ENCODE measurements at places on chromosomes 6 and 20.
A peak's percentile ranks its signal among the peaks of the same experiment; 100 is the strongest.

- peak; percentile 17 for DNase-seq
Observed at GRCh38 chr6:167898673-167899311, 72.1 kb downstream of the AFDN start.

GRCh38 chr6:56806368-56806767 is 148.5 kb upstream of the BEND6 start:
- DNase-seq = no peak

DNA sequence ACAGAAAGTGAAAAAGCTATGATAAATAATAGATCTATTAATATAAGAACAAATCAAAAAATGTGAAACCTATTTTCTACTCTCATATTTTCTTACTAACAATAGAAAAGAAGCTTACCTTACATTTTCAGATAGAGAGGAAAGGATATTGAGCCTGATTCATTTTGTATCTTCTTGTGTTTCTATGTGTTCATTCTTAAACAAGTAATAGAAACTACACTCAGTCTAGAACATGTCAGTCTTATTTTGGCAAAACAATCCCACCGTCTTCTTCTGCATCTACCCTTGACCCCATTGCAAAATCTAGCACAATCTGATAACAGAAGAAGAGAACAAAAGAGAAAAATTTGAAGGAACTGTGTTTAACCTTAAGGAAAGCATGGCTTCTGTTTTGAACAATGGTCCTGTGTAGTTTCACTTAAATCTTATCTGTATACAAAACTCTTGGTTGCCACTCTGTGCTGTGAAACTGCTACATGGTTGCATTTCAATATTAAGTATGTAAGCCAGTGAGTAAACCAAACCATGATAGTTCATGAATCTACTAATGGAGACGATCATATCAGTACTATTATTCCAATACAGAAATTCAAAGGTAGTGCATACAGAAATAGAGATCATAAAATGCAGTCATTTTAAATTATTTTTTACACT is 69.5 kb upstream of the LGSN start:
- DNase-seq = no peak

GRCh38 chr6:111478749-111479148 is 4.3 kb downstream of the REV3L start:
- no peak for DNase-seq

DNA sequence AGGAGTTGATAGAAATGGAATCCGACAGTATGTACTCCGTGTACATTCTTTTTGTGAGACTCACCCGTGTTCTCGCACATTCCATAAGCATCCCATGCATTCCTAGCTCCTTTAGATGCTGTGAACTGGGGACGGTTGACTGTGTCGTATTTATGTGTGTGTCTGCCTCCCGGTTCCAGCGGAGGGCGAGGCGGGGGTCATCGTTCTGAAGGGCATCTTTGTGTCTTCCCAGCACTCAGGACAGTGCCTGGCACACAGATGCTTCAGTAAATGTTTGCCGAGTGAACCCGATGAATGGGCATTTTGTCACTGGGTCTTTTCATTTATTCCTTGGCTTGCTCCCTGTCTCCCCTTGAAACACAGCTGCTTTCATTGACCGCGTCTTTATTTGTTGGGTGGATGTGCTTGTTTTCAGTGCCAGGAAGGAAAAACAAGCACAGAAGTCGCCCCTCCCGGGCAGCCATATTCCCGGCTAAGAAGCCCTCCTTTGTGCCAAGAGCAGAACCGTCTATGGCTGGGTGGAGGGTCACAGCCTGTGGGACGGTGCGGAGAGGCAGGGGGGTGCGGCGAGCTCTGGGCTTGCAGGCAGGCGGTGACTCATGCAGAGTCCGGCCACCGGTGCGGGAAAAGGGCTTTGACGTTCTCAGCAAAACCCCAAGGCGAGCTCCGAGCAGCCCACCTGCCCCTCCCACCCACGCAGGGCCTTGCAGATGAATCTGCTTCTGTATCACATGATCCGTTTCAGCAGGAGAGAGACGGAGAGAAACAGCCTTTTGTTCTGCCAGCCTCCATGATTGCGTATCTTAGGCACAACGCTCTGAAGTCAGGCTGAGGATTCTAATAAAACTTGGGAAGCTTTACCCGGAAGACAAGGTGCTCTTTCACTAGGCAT is 11.2 kb upstream of the PSMG4 start:
- peak; percentile 13 for DNase-seq

DNA sequence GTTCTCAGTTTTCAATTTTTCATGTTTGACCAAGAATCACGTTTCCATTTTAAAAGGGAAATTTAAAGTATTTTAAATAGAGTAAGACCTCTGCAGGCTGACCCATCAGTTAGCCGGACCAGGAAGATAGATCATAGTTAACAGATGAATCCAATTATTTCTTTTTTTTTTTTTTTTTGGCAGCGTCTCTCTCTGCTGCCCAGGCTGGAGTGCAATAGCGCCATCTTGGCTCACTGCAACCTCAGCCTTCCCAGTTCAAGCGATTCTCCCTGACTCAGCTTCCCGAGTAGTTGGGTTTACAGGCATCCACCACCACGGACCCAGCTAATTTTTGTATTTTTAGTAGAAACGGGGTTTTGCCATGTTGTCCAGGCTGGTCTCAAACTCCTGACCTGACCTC is 256.7 kb upstream of the CNR1 start:
- no peak for DNase-seq

GRCh38 chr6:84979541-84979940 is 215.1 kb upstream of the TBX18 start:
- DNase-seq = no peak

DNA sequence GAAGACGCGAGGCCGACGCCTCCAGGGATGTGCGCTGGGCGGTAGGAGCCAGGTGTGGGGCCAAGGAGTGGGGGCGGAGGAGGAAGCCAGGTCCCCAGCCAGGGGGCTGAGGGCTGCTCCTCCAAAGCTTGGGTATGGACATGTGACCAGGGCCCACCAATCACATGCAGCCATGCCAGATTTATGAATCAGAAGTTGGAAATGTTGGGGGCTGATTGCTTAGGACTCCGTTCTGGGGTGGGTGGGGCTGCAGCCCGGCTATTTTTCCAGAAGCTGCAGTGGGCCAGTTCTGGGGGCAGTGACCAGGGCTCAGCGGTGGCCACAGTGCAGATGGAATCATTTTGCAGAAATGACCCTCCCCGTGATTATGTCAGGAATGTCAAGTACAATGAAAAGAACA is 96.0 kb downstream of the CEBPB start:
- no peak for DNase-seq

GRCh38 chr6:17278289-17279063 is 2.7 kb upstream of the RBM24 start:
- no peak for DNase-seq

- DNase-seq = no peak
Observed at GRCh38 chr6:100612094-100612493, 147.4 kb upstream of the SIM1 start.

DNA sequence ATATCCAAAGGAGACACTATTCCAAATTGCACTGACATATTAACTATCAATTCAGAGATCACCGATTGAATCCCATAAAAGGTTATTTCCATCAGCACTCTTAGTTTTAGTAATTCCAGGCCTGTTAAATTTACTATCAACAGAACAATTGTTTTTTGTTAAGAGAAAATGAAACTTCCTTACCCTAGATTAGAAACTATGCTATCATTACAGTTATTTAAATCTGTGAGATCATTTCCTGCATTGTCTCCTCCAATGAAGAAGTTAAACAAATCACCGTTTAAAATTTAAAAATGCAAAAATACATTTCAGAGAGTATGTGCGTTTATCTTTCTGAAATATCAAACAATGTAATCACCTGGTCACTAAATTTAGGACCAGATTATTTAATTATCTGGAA is 57.5 kb downstream of the HIVEP2 start:
- no peak for DNase-seq

DNA sequence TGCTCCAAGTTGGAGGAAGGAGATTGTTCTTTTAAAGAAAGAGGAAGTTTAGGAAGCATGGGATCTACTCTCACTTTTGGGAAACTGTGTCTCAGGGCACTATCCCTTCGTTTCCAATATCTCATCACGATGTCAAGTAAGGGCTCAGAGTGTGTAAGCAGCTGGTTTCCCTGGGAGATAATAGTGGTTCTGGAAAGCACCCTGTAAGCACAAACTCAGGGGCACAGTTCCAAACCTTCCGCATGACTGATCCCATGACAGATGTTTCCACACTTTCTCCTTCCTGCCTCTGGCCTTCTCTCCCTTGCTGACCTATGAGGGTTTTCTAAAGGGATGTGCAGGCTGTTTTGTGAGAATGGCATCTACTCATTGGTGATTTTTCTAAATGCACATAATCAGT is 33.9 kb downstream of the ADTRP start:
- DNase-seq = no peak

- peak; percentile 34 for DNase-seq
Observed at GRCh38 chr6:107114926-107115694, at the start of gene BEND3. TSS of gene BEND3 (minus strand) at chr6:107115515. CDS start at chr6:107099285, 16,230 bp downstream.

DNA sequence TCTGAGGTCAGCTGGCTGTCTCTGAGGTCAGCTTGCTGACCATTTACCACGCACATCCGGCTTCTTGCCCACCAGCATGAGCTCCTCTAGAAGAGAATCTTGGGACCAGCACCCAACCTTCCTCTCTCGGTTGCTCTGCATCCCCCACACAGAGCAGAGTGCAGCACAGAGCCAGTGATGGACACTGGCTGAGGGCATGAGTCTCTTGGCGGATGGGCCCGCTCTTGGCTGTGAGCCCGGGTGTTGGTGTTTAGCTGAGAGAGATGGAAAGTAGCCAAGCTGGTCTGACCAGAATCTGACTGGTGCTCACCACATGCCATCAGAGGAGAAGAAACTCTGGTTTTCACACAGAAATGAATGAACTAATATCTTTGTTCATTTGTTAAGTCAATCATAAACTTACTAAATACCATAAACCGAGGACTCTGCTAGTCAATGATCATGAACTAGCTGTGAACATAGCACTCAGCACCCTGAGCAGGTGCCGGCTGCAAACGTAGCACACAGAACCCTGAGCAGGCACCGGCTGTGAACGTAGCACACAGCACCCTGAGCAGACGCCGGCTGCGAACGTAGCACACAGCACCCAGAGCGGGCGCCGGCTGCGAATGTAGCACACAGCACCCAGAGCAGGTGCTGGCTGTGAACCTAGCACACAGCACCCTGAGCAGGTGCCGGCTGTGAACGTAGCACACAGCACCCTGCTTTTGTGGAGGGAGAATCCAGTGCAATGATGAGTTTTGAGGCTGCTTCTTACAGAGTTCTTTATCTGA is 10.4 kb upstream of the THBS2 start:
- peak; percentile 90 for DNase-seq

- no peak for DNase-seq
Observed at GRCh38 chr6:112938650-112939049, 591.5 kb downstream of the RFPL4B start.

GRCh38 chr20:24166123-24166381 is 177.5 kb upstream of the GGTLC1 start:
- DNase-seq = no peak

DNA sequence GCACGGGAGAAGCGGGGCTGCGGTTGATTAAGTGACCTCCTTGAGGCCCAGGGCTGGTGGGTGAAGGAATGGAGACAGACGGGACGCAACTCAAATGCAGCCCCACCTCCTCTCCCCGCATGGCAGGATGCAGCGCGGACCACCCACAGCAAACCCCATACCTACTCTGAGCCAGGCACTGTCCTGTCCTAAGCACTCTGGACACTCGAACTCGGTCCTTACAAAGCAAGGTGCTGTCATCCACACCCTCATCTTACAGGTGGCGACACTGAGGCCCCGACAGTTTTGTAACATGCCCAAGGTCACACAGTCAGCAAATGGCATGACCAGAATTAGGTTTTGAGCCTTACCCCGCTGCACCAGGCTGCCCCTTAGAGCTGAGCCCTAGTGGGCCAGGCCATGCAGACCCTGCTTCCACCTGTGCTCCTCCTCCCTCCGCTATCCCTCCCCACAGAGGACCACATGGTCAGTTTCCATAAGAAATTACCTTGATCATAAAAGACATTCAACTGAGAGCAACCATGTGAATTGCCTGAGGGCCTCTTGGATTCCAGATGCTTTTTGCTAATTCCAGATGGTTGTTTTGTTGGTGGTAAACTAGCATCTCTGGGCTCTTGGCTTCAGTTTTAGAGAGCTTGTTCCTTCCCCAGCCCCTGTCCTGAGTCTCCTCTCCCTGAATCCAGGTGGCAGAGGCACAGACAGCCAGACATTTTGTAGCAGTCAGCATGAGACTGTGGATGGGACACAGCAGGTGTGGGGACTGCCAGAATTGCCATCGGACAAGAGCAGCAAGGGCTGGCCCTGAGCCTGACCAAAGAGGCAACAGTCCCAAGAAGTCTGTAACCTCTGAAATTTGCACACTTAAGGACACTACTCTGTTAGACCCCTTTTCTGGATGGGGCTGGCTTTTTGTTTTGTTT is 171.9 kb upstream of the PMEPA1 start:
- DNase-seq = no peak

GRCh38 chr6:111743360-111743759 is 129.9 kb downstream of the FYN start:
- DNase-seq = no peak

- no peak for DNase-seq
Observed at GRCh38 chr6:75049308-75049707, 156.5 kb downstream of the COL12A1 start.

- DNase-seq = peak; percentile 79
Observed at GRCh38 chr6:40671694-40672050, 84.5 kb upstream of the LRFN2 start.

GRCh38 chr6:165098165-165098564 is 211.2 kb downstream of the C6orf118 start:
- no peak for DNase-seq

GRCh38 chr6:128316258-128316929 is 204.0 kb downstream of the PTPRK start:
- DNase-seq = no peak

GRCh38 chr20:54044156-54044555 is 26.2 kb downstream of the BCAS1 start:
- DNase-seq = no peak

- DNase-seq = no peak
Observed at GRCh38 chr20:17612287-17612991, 42.6 kb downstream of the DSTN start.

- DNase-seq = no peak
Observed at GRCh38 chr6:118537574-118537973, 10.5 kb upstream of the PLN start.

DNA sequence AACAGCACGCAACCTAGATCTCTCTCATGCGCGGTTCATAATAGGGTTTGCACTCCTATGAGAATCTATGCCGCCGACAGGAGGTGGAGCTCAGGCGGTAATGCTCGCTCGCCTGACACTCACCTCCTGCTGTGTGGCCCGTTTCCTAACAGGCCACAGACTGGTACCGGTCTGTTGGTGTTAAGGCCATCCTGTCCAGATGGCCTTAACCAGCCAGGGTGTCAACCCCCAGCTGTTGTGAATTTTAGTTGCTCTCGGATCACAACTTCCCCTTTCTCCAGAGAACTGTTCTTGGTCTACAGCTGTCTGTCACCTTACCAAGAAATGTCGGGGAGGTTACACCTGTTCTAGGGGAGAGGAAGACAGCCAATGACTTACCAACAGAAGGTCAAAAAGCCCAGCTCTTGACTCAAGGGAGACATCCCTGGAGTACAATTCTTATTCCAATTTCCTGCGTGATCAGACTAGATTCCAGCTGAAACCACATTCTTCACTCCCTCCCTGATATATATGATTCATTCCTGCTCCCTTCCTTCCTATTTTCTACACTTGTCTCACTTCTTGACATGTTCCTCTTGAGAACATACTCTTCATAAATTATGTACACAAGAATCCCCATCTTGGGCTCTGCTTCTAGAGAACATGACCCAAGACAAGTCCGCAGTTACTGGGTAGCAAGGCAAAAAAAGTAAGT is 23.1 kb upstream of the DNAAF9 start:
- no peak for DNase-seq

Data from NCI-H1092 (cell line).